ENCODE measurements at places on chromosomes 1 and 21. TPM values are rescaled to one million over a fixed set of nuclear protein-coding genes. Genes with fewer than 3 reads are reported as not detected.

The BTBD19 gene
- polyA plus RNA-seq: 0.16 TPM

The SLFNL1 gene
- polyA plus RNA-seq: 0.26 TPM

The KAZN gene
- polyA plus RNA-seq: 26.4 TPM

The OR6N1 gene
- polyA plus RNA-seq: not detected

The SELL gene
- not detected for polyA plus RNA-seq

The PTPN7 gene
- not detected for polyA plus RNA-seq

The ZMYM4 gene
- polyA plus RNA-seq: 36.1 TPM

The RGS4 gene
- 1.6 TPM for polyA plus RNA-seq

The DENND2C gene
- polyA plus RNA-seq: 0.18 TPM

The MFAP2 gene
- polyA plus RNA-seq: 68.4 TPM

The CFHR2 gene
- not detected for polyA plus RNA-seq

The HLX gene
- polyA plus RNA-seq: 0.56 TPM

The CCDC17 gene
- 1.1 TPM for polyA plus RNA-seq

The IL22RA1 gene
- not detected for polyA plus RNA-seq

The GPR37L1 gene
- polyA plus RNA-seq: not detected

The TXNDC12 gene
- polyA plus RNA-seq: 33.3 TPM

The CELA2A gene
- polyA plus RNA-seq: not detected
